CD4-positive, alpha-beta T cell treated with Interleukin-2 at 100 ng/mL for 4 hours (primary cell): ENCODE measurements at places on chromosomes 1 and 21.

GRCh38 chr21:41926117-41926806 is 27.6 kb downstream of the C2CD2 start:
- DNase-seq, result peak; percentile 63

GRCh38 chr1:183586455-183586854 is 3.8 kb downstream of the NCF2 start:
- no peak for DNase-seq

DNA sequence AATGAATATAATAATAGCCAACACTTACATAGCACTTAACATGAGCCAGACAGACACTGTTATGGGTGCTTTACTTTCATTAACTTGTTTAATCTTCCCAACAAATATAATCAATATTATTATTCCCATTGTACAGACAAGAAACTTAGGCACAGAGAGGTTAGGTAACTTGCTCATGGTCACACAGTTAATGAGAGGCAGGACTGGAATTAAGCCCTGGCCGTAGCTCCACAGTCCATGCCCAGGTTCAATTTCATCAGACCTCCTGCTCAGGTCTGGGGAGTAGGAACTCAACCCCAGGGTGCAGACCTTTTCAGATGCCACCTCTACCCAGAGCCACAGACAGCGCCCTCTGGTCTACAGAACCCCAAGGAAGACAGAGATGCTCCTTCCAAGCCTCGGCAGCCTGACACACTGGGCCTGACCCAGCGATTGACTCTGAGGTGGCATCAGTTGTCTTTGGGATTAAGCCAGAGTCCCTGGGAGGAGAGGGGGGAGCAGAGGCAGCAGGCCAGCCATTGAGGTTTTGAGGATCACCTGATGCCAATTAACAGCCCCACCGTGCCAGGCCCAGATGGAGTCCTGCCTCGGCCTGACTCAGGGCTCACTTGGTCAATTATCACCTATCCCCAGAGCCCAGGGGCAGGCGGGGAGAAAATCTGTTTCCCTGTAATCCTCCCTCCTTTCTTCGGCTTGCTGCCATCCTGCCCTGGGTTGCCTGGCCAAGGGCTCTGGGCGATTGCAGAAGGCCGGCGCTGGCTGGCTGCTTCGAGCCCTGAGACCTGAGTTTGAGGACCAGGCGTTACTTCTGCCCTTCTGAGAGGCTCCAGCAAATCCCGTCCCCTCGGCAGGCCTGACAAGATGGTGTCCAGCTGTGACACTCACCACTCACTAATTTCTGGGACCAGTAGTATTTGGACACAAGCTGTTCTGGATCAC is 116.7 kb downstream of the LACTBL1 start:
- no peak for DNase-seq

GRCh38 chr1:16155537-16156410 is at the start of gene EPHA2:
EPHA2 (minus strand) TSS chr1:16156069; CDS start chr1:16155932, 137 bp downstream.
- no peak for DNase-seq

DNA sequence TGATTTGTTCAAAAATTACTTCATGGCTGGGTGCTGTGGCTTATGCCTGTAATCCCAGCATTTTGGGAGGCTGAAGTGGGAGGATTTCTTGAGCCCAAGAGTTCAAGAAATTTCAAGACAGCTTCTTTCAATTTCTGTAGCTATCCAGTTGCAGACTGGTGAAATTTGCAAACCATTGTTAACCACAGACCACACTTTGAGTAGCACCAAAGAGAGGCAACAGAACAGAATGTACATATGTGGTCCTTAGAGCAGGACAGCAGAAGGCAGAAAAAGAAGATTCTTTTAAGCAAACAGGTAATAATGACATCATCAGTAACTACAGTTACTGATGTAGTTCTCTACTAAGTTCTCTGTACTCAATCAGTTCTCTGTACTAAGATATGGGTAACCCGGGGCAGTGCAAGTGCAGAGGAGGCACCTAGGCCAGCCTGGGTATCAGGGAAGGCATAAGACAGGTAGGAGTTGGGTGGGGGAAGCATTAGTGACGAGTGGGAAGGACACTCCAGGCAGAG is 5.5 kb upstream of the KLF17 start:
- DNase-seq, result no peak

DNA sequence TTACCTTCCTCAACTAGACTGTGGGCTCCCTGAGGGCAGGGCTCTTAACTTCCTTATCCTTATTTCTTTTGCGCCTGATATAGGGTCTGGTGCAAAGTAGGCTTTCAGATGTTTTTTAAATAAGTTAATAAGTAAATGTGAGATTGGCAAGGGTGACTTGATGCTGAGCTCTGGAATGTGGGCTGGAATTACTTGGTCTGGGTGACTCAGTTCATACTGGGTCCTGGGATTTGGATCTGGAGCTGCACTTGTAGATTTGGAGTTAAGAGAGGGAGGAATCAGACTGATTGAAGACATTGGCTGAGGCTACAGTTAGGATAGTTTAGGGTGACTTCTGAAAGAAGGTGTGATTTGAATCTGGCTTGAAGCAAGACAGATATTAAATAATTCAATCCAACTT is 190.9 kb downstream of the GIPC2 start:
- DNase-seq, result no peak

DNA sequence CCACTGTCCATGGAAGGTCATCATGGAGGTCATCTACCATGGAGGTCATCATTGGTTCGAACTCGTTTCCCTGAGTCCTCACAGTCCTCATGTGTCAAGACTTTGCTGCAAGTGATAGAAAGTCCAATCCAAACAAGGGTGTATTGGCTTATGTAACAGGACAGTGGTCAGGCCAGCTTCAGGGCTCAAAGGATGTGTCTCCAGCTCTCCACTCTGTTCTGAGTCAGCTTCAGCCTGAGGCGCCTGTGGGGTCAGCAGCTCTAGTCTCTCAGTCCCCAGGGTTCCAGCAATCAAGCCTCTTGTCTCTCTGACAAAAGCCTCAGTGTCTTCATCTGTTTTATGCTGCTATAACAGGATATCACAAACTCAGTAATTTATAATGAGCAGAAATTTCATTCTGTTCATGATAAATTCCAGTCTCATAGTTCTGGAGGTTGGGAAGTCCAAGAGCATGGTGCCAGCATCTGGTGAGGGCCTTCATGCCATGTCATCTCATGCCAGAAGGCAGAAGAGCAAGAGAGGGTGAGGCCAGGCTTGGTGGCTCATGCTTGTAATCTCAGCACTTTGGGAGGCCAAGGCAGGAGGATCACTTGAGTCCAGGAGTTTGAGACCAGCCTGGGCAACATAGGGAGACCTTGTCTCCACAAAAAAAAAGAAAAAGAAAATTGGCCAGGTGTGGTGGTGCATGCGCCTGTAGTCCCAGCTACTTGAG is 19.5 kb downstream of the A3GALT2 start:
- DNase-seq, result no peak

- no peak for DNase-seq
Measured at GRCh38 chr1:208511242-208511860, 267.2 kb upstream of the PLXNA2 start.

GRCh38 chr1:94398356-94398755 is 19.8 kb upstream of the ABCD3 start:
- no peak for DNase-seq

- DNase-seq, result peak; percentile 51
Measured at GRCh38 chr21:14403681-14404318, 20.9 kb upstream of the HSPA13 start.

- DNase-seq, result peak; percentile 36
Measured at GRCh38 chr1:167509587-167509986, 8.7 kb downstream of the CD247 start.

GRCh38 chr21:46437511-46437910 is 21.2 kb upstream of the DIP2A start:
- DNase-seq, result no peak

- DNase-seq, result no peak
Measured at GRCh38 chr1:78902641-78903040, 103.9 kb downstream of the ADGRL4 start.

DNA sequence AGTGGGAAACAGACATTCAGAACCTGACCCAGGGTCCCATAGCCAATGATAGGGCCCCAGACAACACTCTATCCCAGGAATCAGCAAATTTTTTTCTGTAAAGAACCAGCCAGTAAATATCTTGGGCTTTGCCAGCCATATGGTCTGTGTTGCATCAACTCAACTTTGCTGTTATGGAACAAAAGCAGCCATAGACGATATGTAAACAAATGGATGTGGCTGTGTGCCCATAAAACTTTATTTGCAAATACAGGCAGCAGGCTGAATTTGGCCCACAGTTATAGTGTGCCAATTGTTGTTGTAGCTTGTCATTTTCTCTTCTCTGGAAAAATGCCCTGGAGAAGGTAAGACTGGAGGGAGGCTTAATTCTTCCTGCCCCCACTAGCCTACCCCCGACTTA is 431.1 kb upstream of the VAMP3 start:
- no peak for DNase-seq

- DNase-seq, result peak; percentile 71
Measured at GRCh38 chr1:155255243-155256007, at the start of gene ENTREP3. ENTREP3 (minus strand) TSS chr1:155255483; CDS start chr1:155254877, 606 bp downstream.

DNA sequence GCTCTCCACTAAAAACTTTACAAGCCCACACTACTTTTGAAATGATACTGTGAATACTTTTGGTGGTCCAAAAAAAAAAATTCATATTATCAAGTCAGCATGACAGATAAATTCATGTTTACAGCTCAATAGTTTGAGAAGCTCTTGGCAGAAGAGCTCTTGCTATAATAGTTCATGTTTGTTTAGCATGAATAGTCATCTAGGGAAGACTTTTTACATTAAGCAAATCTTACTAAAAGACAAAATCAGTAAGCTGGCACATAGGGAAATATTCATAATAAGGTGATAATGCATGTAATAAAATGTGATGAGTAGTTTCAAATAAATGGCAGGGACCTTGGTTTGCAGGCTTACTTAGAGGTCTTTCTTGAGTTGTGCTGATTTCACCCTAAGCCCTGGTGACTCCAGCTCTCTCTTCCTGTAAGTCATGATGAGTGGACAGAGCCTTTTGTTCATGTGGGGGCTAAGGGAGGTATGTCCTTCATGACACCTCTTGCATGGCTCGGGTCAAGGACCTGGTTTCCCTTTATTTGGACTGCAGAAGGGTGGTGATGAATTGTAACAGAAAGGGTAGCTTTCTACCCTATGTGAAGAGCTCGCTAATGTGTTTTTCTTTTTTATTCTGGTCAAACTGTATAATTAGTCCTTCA is 166.7 kb downstream of the GABPA start:
- no peak for DNase-seq

GRCh38 chr1:87410776-87411480 is 82.2 kb downstream of the LMO4 start:
- no peak for DNase-seq

DNA sequence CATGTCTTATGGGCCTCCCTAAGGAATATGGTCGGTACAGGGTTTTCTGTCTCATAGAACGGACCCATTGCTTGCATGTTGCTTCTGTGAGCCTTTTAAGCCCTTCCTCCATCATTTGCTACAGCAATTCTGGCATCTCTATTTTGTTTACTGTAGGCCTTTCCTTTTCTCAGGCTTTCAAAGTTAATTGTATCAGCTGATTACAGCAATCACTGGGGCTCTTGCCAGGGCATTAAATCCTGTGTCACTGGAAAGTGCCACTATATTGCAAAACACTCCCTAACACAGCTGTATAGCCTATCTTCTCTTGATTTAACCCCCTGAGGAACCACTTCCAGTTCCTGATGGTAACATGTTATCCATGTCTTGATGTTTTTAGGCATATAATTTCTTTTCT is 156.5 kb downstream of the PDE4B start:
- DNase-seq, result no peak

DNA sequence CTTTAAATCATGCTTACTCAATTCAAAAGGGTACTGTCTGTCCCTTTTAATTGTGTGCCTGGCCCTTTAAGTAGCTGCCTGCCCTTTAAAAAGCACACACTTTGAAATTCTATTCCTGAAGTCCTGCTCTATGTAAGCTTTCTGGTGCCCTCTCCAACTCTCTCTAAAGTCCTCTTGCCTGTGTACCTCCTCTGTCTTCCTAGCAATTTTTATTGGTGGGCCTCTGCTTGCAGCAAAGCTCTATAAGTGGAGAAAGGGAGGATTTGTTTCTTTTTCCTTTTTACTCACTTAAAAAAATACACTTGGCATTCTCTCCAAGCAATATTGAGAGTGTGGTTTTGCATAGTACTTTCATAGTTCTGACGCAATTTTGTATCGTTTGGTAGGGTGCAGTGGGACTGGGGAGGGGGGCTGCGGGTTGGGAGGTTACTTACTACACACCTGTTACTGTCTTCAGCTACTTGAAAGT is 135.4 kb downstream of the LMO4 start:
- DNase-seq, result no peak

DNA sequence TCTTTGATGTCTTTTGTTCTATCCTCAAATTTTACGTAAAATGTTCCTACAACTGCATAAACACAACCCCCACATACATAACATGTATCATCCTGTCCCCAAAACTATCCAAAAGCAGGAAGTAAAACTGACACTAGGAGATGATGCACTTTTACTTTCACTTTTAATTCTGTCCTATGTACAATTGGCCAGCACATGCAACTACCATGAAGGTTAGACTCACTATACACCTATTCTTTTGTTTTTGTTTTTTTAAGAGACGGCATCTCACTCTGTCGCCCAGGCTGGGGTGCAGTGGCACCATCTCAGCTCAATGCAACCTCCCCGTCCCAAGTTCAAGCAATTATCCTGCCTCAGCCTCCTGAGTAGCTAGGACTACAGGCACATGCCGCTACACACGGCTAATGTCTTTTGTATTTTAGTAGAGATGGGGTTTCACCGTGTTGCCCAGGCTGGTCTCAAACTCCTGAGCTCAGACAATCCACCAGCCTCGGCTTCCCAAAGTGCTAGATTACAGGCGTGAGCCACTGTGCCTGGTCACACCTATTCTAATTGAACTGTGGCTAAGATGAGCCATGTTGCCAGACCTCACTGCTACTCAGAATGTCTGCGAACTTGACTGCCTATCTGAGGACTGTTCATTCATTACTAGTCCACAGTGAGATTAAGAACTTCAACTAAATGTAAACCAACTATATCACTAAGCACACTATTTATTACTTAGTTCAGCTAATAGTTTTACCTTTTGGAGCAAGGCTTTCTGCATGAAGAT is 48.0 kb downstream of the TOR3A start:
- peak; percentile 62 for DNase-seq

DNA sequence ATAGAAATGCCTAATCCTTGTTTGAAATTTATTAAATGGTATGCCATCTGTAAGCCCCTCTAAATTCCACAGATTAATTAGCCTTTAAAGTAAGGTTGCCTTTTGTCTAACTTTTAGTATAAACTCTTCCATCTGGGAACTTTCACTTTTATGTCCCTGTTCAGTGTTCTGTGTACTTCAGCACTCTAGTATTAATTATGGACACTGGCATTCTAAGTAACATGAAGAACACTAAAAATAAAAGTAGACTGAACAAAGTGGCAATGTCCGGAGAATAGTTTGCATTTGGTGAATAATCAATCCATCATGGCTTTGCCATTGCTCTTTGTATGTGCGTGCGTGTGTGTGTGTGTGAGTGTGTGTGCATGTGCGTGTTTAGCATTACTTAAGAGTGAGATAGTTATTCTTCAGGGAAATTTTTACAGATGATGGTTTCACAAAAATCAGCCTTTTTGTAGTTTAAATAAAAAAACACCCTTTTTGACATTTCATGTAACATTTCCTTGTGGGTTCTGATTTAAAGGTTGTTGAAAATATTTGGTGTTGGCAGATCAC is 51.1 kb downstream of the ATF6 start:
- no peak for DNase-seq
